CD4-positive, alpha-beta memory T cell (primary cell): ENCODE measurements at places on chromosomes 1 and 21. TPM values are rescaled to one million over a fixed set of nuclear protein-coding genes. Genes with fewer than 3 reads are reported as not detected.

Gene HPCAL4
- 32.4 TPM for total RNA-seq

DNA sequence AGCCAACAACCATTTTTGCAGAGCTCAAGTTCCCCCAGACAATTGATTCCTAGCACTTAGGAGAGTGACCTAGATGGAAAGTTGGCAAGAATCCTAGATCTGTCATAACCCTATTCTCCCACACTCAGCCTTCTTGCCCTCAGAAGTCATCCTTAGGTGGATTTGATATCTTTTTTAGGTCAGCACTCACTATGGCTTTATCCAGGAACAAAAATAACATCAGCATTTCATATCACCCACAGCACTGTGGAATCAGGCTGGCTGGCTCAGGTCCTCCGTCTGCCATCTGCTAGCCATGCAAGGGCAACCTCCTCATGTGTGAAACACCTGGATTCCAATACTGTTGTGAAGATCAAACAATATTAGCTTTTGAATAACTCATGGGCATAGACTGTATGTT lies 6.0 kb downstream of the DPT start:
- no peak overlapping the region for H3K4me3 ChIP-seq
- DNase-seq: no peak
- no peaks in the 10 kb centered on the region for H3K36me3 ChIP-seq
- H3K27ac ChIP-seq: no peak overlapping the region
- no peaks in the 10 kb centered on the region for H3K4me1 ChIP-seq

Gene ACOT11
- total RNA-seq: 1.00 TPM

DNA sequence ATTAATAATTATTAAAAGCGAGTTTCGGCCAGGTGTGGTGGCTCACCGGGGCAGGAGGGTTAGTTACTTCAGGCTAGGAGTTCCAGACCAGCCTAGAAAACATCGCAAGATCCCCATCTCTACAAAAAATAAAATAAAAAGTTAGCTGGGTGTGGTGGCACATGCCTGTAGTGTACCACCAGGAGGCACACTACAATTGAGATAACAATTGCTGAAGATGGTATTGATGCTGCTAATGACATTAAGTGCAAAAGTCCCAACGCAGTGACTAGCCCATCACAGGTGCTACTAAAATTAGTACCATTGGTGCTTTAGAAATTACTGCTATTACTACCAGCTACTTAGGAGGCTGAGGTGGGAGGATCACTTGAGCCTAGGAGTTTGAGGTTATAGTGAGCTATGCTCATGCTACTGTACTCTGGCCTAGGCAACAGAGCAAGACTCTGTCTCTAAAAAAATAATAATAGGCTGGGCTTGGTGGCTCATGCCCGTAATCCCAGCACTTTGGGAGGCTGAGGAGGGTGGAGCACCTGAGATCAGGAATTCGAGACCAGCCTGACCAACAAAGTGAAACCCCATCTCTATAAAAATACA lies 156.6 kb downstream of the GREM2 start:
- H3K4me1 ChIP-seq: no peaks in the 10 kb centered on the region
- peak; percentile 33 for DNase-seq
- no peak overlapping the region for H3K4me3 ChIP-seq
- no peaks in the 10 kb centered on the region for H3K27me3 ChIP-seq
- H3K27ac ChIP-seq: no peak overlapping the region
- no peaks in the 10 kb centered on the region for H3K36me3 ChIP-seq

Gene LCE1F
- total RNA-seq: not detected

GRCh38 chr21:34734696-34735095 lies 65.9 kb downstream of the CLIC6 start:
- H3K36me3 ChIP-seq: no peaks in the 10 kb centered on the region
- no peak overlapping the region for H3K4me3 ChIP-seq
- no peaks in the 10 kb centered on the region for H3K27me3 ChIP-seq
- no peak for DNase-seq

Gene PDE9A
- 6.9 TPM for total RNA-seq

DNA sequence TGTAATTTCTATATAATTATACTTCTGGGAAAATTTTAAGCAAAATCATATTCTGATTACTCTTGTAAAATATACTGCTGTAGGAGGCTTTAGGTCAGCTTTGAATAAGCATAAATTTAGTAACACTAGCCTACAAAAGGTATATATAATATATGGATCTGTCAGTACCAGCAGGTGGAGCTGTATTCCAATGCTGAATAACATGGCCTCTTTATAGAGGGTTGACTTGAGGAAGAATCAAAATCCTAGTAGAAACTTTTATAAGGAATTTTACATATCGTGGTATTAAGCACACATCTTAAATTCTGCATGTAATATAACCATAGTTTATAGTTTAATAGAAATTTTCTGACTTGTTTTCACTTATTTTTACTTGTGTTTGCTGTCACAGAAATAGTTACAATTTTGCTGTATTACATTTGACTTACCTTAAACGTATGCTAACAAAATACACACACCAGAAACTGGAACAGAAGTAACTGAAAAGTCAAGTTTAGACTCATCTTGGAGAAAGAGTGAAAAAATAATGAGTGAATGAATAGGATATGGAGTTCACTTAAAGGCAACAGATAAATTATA lies 79.3 kb downstream of the HMCN1 start:
- no peaks in the 10 kb centered on the region for H3K27me3 ChIP-seq
- H3K4me1 ChIP-seq: no peaks in the 10 kb centered on the region
- peak; percentile 6 for DNase-seq
- H3K36me3 ChIP-seq: no peaks in the 10 kb centered on the region

Gene NR5A2
- total RNA-seq: not detected

DNA sequence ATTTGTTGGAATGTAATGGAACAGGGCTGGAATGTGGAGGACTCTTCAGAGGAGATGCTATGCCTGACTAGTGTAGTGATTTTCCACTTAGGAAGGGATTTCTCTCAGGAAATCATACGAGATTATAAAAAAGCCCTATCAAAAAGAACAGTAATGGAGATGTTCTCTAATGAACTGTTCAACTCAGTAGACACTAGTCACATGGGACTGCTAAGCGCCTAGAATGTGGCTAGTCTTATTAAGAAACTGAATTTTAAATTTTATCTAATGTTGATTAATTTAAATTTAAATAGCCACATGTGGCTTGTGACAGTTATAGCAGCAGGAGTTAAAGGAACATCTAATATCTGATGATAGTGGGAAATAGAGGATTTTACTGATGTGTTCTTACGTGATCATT lies 94.0 kb downstream of the SLC35F3 start:
- DNase-seq: no peak
- H3K27ac ChIP-seq: no peak overlapping the region
- no peaks in the 10 kb centered on the region for H3K36me3 ChIP-seq
- H3K4me3 ChIP-seq: no peak overlapping the region
- no peaks in the 10 kb centered on the region for H3K4me1 ChIP-seq

DNA sequence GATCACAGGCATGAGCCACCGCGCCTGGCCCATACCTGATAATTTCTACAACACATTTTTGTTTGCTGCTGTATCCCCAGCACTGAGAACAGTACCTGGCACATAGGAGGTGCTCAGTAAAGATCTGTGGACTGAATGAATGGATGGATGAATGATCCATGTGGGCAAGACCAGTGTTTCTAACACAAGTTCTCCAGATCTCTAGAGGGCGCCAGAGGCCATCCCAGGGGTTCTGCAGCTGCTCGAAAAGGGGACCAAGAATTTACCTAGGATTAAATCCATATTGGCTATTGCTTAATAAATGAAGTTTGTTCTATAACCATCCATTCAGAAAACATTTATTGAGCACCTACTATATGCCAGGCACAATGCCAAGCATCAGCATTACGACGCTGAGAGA lies 167.7 kb downstream of the ACTL8 start:
- H3K36me3 ChIP-seq: no peaks in the 10 kb centered on the region
- H3K4me3 ChIP-seq: no peak overlapping the region
- no peak overlapping the region for H3K27ac ChIP-seq
- DNase-seq: no peak

GRCh38 chr1:177620636-177621190 lies 349.1 kb downstream of the SEC16B start:
- no peaks in the 10 kb centered on the region for H3K36me3 ChIP-seq
- no peak overlapping the region for H3K4me3 ChIP-seq
- H3K27ac ChIP-seq: no peak overlapping the region
- H3K4me1 ChIP-seq: no peaks in the 10 kb centered on the region
- no peak for DNase-seq
- H3K27me3 ChIP-seq: no peaks in the 10 kb centered on the region

Gene FBLIM1
- not detected for total RNA-seq

GRCh38 chr1:70205071-70205433 lies 327 bp downstream of the LRRC40 start:
- DNase-seq: no peak
- H3K27me3 ChIP-seq: no peaks in the 10 kb centered on the region
- peak overlapping the region; percentile 93 for H3K4me3 ChIP-seq
- peak overlapping the region; percentile 97 for H3K27ac ChIP-seq

- no peaks in the 10 kb centered on the region for H3K27me3 ChIP-seq
- DNase-seq: no peak
- no peaks in the 10 kb centered on the region for H3K36me3 ChIP-seq
- no peaks in the 10 kb centered on the region for H3K4me1 ChIP-seq
- no peak overlapping the region for H3K27ac ChIP-seq
Measured at GRCh38 chr1:119285482-119285881, 83.1 kb upstream of the HAO2 start.

- no peak overlapping the region for H3K27ac ChIP-seq
- H3K4me1 ChIP-seq: no peaks in the 10 kb centered on the region
- H3K36me3 ChIP-seq: peaks cover 60% of the 10 kb centered on the region
- DNase-seq: no peak
- H3K27me3 ChIP-seq: no peaks in the 10 kb centered on the region
Measured at GRCh38 chr21:43691086-43691795, 27.7 kb upstream of the PDXK start.

DNA sequence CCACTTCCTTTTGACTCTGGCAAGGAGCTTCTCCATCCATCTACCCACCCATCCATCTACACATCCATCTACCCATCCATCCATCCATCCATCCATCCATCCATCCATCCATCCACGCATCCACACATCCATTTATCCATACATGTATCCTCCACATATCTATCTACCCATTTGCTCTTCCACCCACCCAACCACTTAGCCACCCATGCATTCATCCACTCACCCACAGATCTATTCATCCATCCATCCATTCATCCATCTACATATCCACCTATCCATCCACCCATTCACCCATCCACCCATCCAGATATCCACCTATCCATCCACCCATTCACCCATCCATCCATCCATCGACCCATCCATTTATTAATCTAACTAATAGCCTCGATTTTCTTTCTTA lies 23.0 kb upstream of the KANK4 start:
- no peak for DNase-seq
- H3K36me3 ChIP-seq: no peaks in the 10 kb centered on the region
- no peak overlapping the region for H3K27ac ChIP-seq

- H3K4me1 ChIP-seq: no peaks in the 10 kb centered on the region
- H3K4me3 ChIP-seq: no peak overlapping the region
- no peak overlapping the region for H3K27ac ChIP-seq
- H3K27me3 ChIP-seq: no peaks in the 10 kb centered on the region
- H3K36me3 ChIP-seq: no peaks in the 10 kb centered on the region
Measured at GRCh38 chr21:30719401-30719800, 824 bp upstream of the KRTAP21-3 start.

- no peak for DNase-seq
- no peaks in the 10 kb centered on the region for H3K36me3 ChIP-seq
- H3K27me3 ChIP-seq: no peaks in the 10 kb centered on the region
- H3K4me1 ChIP-seq: no peaks in the 10 kb centered on the region
- no peak overlapping the region for H3K27ac ChIP-seq
- no peak overlapping the region for H3K4me3 ChIP-seq
Measured at GRCh38 chr1:210457568-210457967, 128.9 kb downstream of the HHAT start.
